ENCODE measurements at places on chromosomes 7 and 10.

GRCh38 chr10:80416479-80417098, 8.2 kb downstream of the PRXL2A start:
- no peak for DNase-seq

DNA sequence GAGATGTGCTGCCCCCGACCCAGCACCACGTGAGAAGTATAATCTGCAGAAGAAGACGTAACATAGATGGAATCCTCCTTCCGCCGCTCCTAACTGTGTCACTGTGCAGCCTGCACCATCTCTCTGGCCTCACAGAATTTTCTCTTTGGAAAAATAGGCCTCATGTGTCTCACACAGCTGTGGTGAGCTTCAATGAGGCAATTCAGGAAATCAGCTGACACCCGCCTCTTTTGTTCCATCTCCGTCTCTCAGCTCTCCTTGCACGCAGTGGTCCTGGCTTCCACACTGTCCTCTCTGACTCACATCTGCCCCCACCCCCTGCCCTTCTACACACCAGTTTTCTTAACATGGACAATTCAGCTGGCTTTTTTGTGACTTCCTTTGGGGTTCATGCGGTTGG, 7.2 kb downstream of the C10orf90 start:
- no peak for DNase-seq

DNA sequence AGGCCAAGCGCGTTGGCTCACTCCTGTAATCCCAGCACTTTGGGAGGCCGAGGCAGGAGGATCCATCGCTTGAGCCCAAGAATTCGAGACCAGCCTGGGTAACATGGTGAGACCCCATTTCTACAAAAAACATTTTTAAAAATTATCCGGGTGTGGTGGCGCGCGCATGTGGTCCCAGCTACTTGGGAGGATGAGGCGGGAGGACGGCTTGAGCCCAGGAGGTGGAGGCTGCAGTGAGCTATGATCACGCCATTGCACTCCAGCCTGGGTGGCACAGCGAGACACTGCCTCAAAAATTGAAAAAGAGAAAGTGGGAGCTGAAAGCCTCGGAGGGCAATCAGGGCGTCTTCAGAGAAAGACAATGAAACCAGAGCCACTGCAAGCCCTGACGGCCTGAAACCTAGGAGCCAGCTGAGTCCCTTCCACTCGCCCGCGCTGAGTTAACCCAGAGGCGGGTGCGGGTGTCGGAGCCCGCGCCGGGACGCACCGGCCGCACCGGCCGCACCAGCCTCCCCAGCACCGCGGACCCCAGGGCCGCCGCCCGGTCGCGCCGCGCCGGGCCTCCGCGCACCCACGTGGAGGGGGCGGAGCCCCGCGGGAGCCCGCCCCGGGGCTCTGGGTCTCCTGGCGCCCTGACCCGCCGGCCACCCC, 22.4 kb downstream of the ZFAND2A start:
- DNase-seq: no peak

- DNase-seq: no peak
These were observed 27.6 kb upstream of the NEUROG3 start for GRCh38 chr10:69600761-69601330.

GRCh38 chr10:851901-852300, 79.6 kb downstream of the LARP4B start:
- DNase-seq: no peak

DNA sequence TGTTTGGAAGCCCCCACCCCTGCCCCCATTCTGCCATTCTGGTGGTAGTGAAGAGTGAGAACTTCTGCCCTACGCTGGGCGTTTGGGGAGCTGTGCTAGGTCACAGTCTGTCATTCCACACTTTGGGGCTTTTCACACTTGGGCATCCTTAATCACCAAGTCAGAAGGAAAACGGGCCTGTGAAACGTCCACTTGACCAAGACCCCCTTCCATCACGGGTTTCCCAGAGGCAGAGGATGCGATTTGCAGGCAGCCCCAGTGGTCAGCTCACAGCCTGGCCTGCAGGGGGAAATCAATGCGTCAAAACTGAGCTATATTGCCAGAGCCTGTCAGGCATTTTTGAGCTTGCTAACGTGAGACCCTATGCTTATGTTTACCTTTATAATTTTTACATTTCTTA, 663.3 kb upstream of the MGMT start:
- no peak for DNase-seq

DNA sequence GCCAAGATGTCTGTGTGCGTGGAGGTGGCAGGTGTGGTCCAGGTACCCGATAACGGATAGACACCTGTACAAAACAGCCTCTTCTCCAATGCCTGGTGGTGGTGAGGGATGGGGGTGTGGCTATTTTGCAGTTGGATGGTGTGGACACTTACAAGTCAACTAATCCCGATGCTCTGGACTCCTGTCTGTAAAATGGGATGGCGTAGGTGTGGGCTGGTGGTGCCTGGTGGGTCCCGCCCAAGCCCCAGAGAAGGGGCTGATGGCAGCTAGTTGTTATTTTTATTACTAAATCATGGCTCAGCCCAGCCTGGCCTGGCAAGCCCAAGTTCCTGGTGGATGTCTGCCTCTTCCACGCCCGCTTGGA, 22.3 kb downstream of the GTF2IRD1 start:
- DNase-seq: no peak

DNA sequence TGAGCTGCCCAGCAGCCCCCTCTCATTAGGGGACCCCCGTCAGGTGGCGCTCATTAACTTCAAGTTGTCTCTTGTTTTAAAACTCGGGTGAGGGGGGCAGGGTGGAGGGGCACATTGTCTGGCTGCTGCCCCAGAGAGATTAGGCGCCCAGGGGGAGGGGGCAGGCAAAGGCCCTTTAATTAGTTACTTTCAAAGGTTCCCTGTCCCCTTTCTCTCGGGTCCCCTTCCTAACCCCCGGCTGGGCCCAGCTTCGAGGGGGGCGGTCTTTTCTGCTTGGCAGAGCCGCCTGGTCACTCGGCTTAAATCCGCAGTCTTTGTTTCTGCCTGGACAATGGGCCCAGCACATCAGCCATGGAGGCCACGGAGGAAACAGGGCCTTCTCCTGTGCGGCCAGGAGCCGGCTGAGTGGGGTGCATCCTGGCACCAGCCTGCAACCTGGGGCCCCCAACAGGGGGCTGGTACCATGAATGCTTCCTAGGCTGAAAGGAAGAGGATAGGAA, 38.9 kb upstream of the SLF2 start:
- no peak for DNase-seq

GRCh38 chr7:27114881-27115220, 12.4 kb upstream of the HOXA2 start:
- DNase-seq: no peak

DNA sequence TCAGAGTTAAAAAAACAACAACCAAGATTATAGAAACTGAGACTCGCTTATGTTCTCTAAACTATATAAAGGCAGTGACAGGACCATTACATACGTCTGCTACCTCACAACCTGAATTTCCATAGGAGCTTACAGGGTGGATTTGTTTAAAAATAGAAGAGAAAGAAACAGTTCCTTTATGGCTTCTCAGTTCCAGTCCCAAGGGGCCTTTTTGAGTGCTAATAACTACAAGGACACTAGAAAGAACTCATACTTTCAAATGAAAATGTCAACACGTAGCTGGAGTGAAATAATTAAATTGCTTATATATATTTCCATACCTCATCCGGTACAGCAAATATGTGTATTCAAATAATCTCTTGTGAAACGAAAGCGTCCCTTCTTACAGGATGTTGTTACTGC, 19.7 kb downstream of the TSPAN12 start:
- no peak for DNase-seq

- no peak for DNase-seq
These were observed 295.2 kb upstream of the CELF2 start for GRCh38 chr10:10722422-10722821.

DNA sequence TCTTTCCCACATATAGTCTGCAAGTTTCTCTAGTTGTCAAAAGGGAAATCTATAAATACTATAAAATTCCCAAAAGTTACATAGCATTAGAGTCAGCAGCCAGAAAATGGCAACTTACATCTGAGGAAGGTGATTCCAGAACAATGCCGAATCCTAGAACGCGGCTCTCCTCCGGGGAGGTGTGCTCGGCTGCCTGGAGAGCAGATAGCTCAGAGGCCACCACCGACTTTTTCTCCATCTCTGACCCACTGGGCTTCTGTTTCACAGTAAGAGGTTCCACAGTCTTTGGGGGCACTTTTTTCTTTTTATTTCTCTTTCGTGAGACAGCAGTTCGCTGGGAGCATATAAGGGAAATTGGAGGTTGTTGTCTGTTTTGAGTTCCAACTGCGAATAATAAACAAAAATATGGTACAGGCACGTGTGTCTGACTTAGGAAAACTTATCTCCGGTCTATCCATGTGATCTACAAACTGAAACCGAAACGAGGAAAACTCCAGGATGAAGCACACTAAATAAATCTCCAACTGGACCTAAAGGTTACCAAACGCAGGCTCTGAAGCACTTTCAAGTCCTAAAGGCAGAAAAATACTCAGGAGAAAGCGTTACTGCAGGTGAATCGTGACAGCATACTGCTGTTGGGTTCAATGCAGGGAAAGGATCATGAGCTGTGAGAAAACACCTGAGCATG, 36.2 kb downstream of the BEND7 start:
- DNase-seq: no peak

GRCh38 chr10:14195433-14195832, 135.3 kb downstream of the FRMD4A start:
- DNase-seq: no peak

DNA sequence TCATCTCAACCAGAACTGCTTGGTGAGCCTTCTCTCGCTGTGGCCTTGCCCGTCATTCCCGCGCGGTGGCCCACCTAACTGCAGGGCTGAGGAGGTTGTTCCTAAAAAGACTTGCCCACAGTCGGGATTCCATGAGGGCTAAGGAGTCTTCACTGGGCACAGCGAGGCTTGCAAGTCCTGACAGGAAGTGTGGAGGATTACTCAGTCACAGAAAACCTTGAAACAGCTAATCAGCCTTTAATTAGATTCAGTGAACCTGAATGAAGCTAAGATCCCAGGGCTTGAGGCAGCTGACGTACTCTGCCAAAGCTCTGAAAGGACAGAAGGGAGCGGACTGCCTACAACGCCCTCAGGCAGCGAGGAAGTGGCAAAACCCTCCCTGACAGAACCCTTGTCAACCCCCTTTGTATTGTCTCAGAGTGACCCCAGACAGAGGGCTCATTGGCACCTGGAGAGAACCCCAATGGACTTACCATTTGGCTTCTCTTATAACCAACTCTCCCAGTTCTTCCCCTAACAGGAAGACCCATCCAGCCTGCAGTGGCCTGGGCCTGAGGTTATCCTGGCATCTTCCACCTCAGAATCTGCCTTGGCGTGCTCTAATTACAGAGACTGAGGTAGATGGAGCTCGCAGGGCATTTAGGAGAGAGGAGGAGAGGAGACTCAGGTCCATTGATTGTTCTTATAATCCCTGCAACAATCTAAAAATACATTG, 2.5 kb upstream of the LAMB4 start:
- DNase-seq: no peak

Data from NCI-H748 treated with DMSO at 0.1 percent for 48 hours (cell line).